NCI-H1436 treated with DMSO at 0.1 percent for 48 hours (cell line): ENCODE measurements at places on chromosomes 11 and 22.

- no peak for DNase-seq
Measured at GRCh38 chr11:952406-953385, 27.0 kb downstream of the AP2A2 start.

- DNase-seq, result no peak
Measured at GRCh38 chr11:1428762-1429316, 39.1 kb downstream of the BRSK2 start.

GRCh38 chr22:38402204-38402603 is 52.8 kb downstream of the KCNJ4 start:
- DNase-seq, result no peak

- no peak for DNase-seq
Measured at GRCh38 chr22:24976442-24977218, 24.1 kb downstream of the KIAA1671 start.

DNA sequence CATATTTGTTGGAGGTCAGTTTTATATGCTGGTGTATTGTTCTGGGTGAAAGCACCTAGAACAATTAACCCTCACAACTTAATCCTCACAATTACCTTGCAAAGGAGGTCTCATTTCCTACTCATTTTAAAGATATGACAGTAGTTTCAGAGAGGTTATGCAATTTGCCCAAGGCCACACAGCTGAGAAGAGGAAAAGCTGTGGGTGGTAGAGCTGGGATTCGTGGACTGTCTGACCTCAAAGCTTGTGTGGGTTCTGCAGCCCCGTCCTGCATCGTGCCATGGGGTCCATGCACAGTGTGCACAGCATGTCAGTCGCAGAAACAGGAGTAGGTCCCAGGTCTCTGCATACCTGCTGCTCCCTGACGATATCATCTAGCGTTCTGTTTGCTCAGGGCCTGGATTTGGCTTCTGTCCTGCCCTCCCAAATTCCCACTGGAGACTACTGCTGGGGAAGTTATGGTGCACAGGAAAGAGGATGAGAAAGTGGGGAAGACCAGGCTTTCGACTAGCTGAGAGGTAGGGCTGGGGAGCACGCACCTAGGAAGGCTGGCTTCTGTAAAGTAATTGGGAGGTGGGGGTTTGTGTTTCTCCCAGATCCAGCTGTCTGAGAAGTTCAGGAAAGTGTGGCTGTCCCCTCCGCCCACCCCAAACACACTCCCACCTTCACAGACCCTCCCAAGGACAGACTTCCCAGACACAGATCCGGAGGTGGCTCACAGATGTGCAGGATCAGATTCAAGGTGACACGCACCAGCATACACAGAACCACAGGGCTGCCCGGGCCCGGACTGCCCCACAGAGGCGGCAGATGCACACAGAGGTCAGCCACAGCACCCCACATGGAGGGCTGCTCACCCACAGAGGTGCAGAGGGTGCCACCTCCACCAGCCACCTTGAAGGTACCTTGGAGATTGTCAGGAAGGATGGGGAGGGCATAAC is 2.0 kb downstream of the BACE1 start:
- DNase-seq, result no peak

GRCh38 chr22:48880749-48881148 is 946.9 kb downstream of the BRD1 start:
- DNase-seq, result no peak

DNA sequence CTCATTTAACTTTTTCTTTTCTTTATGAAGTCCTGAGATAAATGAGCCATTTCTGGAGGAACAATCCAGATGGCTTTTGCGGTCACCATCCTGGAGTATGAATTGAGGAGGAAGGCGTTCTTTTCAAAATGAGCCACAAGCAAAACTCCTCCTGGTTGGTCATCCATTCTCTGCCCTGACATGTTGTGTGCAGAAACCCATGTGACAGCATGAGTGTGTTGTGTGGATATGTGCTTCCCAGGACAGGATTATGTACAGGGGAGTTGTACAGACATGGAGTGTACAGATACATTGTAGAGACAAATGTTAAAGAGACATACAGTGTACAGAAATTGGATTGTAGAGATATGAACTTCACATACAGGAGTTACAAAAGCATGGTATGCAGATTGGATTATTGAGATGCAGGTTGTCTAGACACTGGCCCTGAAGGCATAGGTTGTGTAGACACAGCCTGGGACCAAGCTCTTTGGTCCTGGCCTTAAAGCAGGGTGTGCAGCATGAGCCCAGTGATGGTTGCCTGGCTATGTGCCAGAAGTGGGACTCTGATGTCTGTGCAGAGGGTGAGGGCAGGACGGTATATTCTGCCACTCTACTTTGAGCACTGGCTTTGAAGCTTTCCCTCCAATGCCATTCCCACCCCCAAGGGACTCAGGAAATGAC is 178.5 kb upstream of the ZBED5 start:
- no peak for DNase-seq

DNA sequence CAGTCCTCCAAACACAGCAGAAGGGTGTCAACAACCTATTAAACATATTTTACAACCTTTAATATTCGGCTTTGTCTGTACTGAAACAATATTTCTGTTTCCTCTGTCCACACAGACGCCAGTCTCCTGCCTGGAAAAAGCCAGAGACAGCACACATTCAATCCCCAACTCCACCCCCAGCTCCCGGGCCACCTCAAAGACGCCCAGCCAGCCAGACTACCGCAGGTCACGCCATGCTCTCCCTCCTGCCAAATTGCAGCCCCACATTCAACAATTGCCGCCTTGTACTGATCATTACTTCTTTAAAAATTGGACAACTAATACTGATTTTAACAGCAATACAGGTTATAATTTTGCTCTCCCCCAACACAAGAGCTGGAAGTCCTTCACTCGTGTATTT is 1.2 kb downstream of the SERGEF start:
- DNase-seq, result no peak

DNA sequence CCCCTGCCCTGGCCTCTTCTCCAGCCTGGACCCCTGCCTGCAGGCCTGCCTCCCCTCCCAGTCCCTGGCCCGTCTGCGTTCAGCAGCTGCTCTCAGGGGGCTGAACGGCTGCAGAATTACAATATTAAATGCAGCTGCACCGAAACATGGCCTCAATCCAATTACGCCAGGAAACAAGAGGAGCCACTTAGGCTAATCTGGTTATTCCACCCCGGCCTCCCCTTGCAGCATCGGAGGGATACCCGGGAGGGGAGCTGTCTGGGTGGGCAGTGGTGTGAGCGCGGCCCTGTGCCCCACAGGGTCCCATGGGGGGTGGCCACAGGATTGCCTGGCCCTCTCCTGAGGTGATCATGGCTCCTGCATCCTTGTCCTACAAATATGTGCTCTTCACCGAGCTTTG is 42.6 kb downstream of the FLRT1 start:
- no peak for DNase-seq

DNA sequence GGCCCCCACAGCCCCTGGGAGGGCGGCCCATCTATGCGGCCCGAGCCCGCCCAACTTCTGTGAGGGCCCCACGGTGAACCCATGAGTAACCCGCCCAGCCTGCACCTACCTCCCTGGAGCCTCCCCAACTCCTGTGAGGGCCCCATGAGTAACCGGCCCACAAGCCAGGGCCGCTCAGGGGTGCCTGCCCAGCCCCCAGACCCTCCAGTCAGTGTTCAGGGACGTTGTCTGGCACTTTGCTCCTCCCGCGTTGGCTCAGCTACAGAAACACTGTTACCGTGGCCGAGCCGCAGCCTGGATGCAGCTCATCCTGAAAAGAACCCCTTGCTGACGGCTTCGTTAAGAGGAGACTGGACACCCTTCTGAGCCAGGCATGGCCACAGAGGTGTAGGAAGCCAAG is 179.6 kb downstream of the BRD1 start:
- no peak for DNase-seq

DNA sequence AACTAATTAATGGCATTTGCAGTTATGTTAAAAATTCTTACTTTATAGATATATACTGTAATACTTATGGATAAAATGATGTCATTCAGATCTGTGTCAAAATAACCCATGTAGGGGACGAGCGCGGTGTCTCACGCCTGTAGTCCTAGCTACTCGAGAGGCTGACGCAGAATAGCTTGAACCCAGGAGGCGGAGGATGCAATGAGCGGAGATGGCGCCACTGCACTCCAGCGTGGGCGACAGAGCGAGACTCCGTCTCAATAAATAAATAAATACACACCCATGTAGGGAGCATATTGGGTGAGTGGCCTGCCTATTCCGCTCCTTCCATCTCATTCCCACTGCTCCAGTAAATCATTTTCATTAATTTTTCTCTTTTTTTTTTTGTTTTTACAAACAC is 7.1 kb downstream of the SNU13 start:
- DNase-seq, result no peak

DNA sequence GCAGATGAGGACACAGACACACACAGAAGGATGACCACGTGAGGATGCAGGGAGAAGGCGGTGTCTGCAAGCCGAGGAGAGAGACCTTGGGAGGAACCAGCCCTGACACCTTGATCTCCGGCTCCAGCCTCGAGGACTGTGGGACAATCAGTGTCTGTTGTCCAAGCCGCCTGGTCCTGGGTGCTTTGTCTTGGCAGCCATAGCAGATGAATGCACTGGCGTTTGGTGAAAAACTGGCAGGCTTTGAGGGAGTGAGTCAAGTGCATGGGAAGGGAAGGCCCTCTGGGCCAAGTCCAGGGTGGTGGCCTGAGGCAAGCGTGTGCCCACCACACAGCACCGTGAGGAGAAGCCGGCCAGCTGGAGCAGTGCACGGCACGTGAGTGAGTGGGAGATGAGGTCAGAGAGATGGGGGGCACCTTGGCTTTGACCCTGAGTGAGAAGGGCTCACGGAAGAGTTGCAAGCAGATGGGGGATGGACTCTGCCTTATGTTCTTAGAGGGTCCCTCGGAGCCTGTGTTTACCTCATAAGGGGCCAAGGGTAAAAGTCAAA is 12.4 kb upstream of the BRSK2 start:
- no peak for DNase-seq

DNA sequence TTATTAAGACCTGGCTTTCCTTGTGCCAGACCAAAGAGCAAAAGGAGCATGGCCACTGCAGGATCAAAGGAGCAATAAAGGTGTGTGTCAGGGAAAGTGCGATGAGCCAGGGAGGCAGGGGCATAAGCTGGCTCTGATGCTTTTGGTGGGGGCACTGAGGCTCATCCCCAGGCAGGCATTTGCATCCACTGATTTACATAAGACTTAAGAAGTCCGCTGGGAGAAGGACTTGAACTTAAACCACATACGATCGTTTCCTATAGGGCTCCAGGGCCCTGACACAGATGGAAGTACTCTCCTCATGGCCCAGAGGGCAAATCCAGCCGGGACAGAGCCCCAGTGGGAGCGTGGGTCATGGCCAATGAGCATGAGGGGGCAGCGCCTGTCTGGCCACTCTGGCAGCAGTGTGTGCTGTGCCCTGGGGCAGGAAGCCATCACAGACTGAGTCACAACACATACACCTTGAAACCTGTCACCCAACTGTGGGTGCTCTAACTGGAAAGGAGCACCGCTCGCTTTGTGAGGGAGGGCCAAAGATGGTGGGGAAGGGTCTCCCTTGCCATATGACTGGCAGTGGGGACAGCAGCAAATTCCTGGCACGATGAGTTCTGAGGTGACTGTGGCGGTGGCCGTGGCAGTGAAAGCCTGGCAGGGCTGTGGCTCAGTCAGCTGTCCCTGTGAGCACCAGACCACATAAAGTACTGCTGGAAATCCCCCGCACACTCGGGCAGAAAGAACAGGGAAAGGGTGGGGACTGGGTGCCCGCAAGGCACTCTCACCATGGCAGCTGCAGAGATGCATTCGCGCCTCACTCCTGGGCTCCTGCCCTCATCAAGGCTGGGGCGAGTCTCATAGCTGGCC is 79.4 kb upstream of the LMO1 start:
- DNase-seq, result no peak

DNA sequence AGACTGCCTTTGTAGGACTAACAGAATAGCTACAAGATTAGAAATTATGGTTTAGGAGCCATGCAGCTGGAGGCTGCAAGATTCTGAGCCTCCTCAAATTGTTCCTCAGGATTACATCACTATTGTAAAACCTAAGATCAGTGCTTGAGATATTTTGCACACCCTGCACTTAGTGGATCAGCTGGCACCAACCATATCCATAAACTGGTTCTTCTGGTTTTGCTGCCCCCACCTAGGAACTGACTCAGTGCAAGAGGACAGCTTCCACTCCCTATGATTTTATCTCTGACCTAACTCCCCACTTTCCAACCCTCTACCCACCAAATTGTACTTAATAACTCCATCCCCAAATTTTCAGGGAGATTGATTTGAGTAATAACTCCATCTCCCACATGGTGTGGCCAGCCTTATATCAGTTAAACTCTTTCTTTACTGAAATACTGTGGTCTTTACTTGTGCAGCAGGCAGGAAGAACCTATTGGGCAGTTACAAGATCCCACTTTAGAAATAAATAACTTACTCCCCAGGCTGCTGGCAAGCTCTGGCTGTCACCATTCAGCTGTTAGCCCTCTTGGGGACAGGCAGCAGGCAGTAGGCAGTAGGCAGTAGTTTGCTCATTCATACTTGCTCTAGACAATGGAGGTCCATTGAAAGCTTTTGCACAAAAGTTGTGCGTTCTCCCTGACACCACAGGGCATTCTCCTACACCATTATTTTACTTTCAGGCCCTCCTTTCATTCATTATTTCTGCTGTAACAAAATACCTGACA is 119.0 kb downstream of the SLC17A6 start:
- DNase-seq, result no peak

GRCh38 chr11:112856591-112856990 is 104.6 kb upstream of the NCAM1 start:
- no peak for DNase-seq

DNA sequence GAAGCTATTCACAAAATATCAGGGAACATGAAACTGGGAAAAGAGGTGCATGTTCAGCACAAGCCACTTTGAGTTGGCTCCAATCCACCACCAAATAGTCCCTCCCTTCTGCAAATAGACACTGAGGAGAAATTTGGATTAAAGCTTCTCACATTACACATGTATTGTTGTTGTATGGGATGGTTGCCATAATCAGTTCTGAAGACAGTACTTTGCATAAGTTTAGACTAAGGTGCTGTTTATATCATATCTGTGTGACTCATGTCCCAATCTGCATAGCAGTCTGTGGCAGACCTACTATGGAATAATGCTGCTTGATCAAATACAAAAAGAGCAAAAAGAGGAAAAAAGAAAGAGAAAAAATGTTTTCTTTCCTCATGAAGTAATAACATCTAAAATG is 376.7 kb upstream of the DDI1 start:
- DNase-seq, result no peak

GRCh38 chr22:47837703-47838102 is 1075.3 kb downstream of the TBC1D22A start:
- DNase-seq, result no peak

DNA sequence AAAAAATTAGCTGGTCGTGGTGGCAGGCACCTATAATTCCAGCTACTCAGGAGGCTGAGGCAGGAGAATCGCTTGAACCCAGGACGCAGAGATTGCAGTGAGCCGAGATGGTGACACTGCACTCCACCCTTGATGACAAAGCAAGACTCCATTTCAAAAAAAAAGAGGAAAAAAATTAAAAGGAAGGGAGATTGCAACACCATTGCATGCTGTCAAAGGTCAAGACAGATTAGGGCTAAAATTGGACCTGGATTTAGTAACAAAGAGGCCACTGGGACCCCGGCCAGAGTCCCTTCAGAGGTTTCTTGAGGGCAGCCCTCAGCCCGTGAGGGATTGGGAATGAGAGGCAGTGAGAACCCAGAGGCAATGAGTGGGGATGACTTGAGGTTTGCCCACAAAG is 8.2 kb upstream of the MAFF start:
- no peak for DNase-seq

- no peak for DNase-seq
Measured at GRCh38 chr11:61254403-61255025, 13.5 kb downstream of the PGA5 start.
